ENCODE measurements at places on chromosomes 3 and 15.
A peak's percentile ranks its signal among the peaks of the same experiment; 100 is the strongest.

DNA sequence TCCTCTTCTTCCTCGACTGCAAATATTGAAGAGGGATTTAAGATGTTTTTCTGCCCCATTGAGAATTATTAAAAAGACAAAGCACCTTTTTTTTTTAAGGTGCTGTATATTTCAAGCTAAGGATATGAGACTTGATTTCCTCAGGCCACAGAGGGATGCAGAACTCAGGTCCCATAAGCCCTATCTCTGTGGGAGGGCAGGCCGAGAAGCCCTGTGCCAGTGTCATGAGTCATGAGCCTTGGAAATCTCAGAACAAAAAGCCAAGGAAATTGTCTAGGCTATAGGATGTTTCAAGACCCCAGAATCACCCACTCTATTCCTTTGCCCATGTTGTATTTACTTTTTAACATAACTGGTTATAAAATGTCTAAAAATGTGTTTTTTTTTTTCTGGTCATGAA is 7.3 kb downstream of the ESYT3 start:
- no peak for DNase-seq

GRCh38 chr3:111159391-111159790 is 87.8 kb downstream of the NECTIN3 start:
- no peak for DNase-seq

- no peak for DNase-seq
These were observed 26.4 kb downstream of the TMEM39A start for GRCh38 chr3:119436977-119437376.

DNA sequence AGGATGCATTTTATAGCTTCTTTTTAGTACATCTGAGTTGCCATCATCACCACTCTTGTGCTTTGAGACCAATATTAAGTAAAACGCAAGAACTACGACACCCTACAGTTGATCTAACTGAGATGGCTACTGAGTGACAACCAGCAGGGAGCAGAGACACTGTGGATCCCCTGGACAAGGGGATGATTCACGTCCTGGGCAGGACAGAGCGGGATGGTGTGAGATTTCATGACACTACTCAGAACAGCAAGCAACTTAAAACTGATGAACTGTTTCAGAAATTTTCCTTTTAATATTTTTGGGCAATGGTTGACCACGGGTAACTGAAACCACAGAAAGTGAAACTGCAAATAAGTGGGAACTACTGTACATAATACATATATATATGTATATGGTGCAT is 299.2 kb downstream of the ADAMTS17 start:
- no peak for DNase-seq

GRCh38 chr3:156174229-156174847 is 54.0 kb downstream of the KCNAB1 start:
- DNase-seq: no peak

DNA sequence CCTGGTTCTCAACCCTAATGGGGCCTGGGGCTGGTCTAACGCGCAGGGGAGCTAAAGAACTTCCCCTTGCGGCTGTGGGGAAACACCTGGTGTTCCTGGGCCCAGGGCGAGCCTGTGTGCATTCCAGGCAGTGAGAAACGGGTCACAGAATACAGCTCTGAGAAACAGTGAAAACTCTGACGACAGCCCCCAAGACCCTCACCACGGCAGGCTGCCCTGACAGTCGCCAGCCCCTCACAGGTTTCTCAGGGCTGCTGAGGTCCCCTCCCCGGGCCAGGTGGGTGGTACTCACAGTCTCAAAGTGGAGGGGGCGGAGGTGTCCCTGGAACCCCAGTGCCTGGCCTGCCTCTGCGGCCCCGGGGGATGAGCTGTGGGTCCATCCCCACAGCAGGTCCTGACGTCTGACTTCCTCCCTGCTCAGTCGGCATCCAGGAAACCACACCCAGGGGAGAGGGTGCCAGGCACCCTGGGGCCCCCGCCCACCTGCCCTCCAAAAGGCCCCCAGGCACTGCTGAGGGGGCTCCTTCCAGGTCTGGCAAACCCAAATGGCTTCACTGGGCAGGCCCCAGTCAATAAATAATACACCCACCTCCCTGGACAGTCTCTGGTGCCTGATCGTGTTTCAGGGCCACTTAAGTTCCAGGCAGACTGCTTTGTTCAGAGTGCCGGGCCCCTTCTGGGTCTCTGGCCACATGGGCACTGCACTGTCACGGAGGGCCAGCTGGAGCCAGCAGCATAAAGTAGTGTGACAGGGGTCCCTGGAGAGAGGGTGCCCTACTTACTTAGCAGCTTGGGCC is 57.7 kb downstream of the IQSEC1 start:
- DNase-seq: no peak

DNA sequence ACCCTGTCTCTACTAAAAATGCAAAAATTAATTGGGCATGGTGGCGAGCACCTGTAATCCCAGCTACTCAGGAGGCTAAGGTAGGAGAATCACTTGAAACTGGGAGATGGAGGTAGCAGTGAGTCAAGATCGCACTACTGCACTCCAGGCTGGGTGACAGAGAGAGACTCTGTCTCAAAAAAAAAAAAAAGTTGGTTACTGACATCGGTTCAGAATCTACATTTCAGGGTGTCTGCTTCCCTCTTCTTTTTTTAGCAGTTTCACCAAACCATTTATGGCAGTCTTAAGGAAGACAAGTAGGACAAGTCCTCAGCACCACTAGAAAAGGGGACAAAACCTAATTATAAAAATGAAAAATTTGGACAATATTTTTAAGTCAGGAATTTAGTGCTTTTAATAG is 3.3 kb upstream of the USP4 start:
- no peak for DNase-seq

DNA sequence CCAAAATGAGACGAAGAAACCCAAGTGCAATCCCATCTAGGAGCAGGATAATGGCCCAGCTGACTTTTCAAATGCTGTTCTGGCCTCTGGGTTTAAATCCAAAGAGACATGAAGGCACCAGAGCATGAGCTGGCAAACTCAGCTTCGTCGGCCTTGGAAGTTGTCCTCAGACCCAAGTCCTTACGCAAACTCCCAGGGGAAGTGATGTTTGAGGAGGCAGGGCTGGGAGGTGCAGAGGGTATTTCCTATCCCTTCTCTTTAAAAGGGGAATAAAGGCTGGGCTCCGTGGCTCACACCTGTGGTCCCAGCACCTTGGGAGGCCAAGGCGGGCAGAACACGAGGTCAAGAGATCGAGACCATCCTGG is 68.9 kb upstream of the HERC1 start:
- no peak for DNase-seq

GRCh38 chr3:189582179-189582578 is 49.0 kb upstream of the TP63 start:
- no peak for DNase-seq

- DNase-seq: no peak
These were observed 22.3 kb upstream of the PLXNA1 start for GRCh38 chr3:126960604-126960995.

GRCh38 chr3:22386107-22386506 is 635.1 kb upstream of the ZNF385D start:
- no peak for DNase-seq

DNA sequence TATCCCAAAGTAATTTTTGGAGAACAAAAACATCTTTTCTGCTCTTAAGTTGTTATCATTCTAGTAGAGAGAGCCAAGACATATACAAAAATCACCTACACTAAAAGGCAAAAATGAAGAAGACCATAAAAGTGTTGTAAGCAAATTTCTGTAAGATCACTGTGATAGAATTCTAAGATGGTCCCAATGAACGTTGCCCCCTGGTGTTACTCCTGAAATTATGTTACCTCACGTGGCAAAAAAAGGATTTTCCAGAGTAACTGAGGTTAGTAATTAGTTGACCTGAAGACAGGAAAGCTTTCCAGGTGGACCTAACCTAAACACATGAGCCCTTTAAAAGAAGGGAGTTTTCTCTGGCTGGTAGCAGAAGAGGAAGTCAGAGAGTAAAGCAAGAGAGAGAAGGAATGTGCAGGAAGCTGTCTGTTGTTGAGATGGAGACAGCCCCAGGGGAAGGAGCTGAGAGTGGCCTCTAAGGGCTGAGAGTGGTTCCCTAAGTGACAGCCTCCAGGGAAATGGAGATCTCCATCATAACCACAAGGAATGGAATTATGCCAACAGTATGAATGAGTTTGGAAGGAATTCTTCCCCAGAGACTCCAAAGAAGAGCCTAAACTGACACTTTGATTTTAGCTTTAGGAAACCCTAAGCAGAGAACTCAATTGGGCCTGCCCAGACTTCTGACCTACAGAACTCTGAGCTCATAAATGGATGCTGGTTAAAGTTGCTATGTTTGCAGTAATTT is 205.9 kb downstream of the CD47 start:
- no peak for DNase-seq

GRCh38 chr15:47182818-47183217 is 534.5 kb upstream of the SEMA6D start:
- no peak for DNase-seq

- no peak for DNase-seq
These were observed 215.2 kb downstream of the POLQ start for GRCh38 chr3:121330634-121331033.

DNA sequence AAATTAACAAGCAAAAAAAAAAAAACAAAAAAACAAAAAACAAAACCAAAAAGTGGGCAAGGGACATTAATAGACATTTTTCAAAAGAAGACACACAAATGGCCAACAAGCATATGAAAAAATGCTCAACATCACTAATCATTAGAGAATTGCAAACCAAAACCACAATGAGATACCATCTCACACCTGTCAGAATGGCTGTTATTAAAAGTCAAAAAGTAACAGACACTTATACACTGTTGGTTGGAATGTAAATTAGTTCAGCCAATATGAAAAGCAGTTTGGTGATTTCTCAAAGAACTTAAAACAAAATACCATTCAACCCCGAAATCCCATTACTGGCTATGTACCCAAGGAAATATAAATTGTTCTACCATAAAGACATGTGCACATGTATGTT is 222.4 kb upstream of the CD96 start:
- no peak for DNase-seq

- no peak for DNase-seq
These were observed 10.7 kb downstream of the XIRP1 start for GRCh38 chr3:39181408-39182335.

DNA sequence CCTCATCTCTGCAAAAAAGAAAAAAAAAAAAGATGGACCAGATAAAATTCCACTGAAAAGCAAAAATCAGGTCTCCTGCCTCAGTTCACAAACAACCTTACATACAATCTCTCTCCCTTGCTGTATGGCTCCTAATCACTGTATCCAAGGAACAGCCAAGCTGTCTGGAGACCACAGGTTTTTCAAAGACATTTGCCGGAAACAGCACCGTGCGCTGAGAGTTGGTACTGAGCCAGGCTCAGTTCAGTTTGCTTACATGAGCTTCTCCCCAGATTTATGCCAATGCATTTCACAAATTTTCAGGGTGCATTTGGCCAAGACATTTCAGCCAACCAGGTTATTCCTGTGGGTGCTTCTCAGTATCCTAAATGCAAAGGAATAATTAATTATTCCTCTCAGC is 4.1 kb downstream of the ACP3 start:
- DNase-seq: no peak

- DNase-seq: no peak
These were observed 68.6 kb downstream of the ST6GAL1 start for GRCh38 chr3:186998937-186999368.

DNA sequence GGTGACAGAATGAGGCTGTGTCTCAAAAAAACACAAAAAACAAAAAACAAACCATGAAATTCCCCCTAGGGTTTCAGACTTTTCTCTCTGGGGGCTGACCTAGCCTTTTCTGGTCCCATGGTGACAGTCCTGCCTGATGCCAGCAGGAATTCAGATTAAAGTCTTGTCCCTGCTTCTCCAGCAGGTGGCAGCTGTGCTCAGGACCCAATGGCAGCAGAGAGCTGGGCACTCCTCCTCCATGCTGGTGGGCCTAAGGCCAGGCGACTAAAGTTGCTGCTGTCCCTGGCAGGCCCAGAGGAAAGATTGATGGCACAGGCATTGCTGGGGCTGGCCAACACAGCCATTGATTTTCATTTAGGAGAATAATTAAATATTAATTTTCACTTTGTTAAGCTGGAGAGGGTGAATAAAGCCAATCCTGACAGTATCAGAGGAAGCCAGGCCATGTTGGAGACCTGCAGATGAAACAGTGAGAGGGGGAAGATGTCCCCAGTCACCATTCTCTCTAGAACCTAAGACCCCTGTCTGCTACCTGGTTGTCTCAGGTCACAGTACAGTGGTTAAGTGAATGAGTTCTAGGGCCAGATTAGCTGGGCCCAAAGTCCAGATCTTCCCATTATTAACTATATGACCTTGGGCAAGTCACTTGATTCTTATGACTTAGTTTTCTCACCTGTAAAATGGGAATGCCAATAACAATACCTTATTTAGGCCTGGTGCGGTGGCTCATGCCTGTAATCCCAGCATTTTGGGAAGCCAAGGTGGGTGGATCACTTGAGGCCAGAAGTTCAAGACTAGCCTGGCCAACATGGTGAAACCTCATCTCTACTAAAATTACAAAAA is 7.1 kb downstream of the CELF6 start:
- DNase-seq: peak; percentile 72

GRCh38 chr3:177606891-177607290 is 409.6 kb upstream of the TBL1XR1 start:
- DNase-seq: no peak

GRCh38 chr3:52452570-52453221 is 1.1 kb downstream of the TNNC1 start:
- DNase-seq: no peak

GRCh38 chr3:182246870-182247269 is 535.1 kb downstream of the SOX2 start:
- DNase-seq: no peak

- DNase-seq: no peak
These were observed 155.7 kb downstream of the B3GALNT1 start for GRCh38 chr3:160949460-160949859.

GRCh38 chr3:175748087-175748730 is 889.1 kb downstream of the NAALADL2 start:
- no peak for DNase-seq

- no peak for DNase-seq
These were observed 385.3 kb downstream of the NTRK3 start for GRCh38 chr15:87871258-87871681.

DNA sequence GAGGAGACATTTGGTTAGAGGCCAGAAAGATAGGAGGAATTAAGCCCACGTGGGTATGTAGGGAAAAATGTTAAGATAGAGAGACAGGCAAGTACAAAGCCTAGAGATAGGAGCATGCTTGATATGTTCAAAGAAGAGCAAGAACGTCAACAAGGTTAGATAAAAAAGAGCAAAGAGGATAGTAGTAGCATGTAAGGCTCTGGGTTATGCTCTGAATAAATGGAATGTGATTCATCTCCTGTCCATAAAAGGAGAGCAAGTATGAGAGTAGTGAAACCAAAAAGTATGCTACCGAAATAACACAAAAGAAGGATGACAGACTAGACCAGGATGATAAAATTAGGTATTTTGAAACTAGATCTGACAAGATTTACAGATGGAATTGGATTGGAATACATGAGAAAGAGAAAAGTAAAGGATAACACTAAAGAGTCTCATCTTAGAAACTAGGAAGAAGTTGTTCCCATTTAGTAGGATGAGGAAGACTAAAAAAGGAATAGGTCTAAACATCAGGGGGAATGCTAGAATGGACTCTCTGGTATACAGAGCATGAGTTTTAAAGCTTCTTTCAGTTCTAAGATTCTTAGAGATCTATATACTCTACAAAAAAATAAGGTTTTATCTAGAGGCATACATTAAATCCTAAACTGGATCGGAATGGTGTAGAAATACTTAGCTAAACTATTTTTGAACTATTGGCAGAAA is 59.1 kb downstream of the TRPM7 start:
- DNase-seq: no peak

- DNase-seq: no peak
These were observed 28.8 kb downstream of the SMAD3 start for GRCh38 chr15:67094001-67094826.

All from K562 (cell line).